ENCODE measurements at places on chromosomes 3 and 15.
A peak's percentile ranks its signal among the peaks of the same experiment; 100 is the strongest.

GRCh38 chr15:98904544-98904943 is 103.0 kb downstream of the PGPEP1L start:
- DNase-seq, result no peak

- DNase-seq, result no peak
Observed at GRCh38 chr3:10374311-10374710, 53.4 kb upstream of the SEC13 start.

DNA sequence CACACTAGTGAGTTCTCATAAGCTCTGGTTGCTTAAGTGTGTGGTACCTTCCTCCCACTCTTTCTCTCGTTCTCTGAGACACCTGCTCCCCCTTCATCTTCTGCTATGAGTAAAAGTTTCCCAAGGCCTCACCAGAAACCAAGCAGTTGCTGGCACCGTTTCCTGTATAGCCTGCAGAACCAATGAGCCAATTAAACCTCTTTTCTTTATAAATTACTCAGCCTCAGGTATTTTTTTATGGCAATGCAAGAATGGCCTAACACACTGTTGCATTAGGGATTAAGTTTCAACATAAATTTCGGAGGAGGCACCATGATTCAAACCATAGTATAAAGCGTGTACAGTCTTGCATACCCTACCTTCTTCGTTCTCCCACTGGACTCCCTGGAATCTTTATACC is 252.3 kb upstream of the CHRM5 start:
- no peak for DNase-seq

DNA sequence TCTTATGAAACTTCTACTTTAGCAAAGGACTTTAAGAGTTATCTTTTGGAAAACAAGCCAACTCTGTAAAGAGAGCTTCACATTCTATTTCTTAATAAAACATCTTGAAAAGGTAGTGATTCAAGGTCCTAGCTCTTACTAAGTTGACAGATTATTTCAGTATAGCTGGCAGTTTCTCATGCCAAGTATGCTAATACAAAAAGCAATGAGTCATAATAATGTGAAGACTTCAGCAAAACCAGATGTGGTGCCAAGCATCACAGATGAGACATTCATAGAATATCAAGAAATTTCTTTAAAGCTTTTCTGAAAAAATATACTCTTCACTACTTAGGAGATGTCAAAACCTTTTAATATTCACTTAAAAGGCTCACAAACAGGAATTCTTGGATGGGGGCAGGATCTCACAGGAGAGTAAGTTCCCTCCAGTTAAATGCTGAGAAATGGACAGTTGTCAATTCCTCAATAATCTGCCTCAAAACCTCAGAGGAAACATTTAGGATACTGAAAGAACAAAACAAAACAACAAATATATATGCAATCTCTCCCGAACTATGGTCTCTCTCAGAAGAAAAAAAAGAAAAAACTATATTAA is 45.6 kb downstream of the DCBLD2 start:
- no peak for DNase-seq

DNA sequence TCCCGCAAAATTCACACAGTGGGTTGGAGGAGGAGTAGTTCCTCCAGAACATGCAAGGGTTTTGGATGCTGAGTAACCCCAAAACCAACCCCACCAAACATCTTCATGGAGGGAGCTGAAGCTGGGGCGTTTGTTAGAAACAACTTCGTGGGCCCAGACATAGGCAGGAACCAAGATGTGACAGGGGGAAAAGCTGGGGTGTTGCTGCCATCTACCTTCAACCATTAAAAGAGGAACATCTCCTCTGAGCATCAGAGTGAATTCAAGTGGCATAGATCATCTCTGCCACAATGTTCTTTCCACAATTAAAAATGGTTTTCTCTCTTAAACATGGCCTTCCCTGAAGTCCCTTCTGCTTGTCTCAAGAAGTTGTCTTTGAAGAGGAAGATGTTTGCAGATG is 20.5 kb downstream of the SIDT1 start:
- no peak for DNase-seq

DNA sequence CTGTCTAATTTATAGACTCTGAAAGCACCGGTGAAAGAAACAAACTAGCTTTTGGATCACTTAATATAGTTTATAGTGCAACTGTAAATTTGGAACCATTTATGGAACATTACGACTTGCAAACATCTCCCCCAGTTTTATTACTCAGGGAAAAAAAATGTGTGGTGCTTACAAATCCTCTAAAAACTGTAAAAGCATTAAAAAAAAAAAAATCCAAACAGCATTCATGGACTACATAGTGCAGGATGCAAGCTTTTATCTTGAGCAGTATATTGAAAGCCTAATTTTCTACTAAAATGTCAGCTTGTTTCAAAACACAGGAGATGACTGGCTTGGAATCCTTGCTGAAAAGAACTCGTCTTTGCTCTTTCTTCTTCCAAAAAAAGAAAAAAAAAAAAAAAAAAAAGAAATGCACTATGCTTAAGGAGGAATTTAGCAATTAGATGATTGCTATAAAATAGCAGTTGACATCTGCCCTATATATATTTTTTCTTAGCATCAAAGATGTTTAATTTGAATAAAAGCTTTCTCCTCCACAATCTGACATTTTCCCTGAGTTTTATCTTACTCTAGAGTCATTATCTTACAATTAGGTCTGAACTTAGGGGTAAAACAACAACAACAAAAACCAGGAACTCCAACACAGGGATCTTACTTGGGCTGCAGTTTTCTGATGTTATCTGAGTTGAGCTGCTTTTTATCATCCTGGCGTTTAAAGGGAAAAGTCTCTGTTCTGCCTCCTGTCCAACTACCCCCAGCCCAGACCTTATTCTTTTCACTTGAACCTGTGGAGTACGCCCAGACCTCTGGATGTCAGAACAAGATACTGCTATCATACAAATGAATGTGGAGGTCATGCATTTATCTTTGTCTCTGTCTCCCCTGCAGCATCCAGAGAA is 62.6 kb upstream of the PDZRN3 start:
- no peak for DNase-seq

DNA sequence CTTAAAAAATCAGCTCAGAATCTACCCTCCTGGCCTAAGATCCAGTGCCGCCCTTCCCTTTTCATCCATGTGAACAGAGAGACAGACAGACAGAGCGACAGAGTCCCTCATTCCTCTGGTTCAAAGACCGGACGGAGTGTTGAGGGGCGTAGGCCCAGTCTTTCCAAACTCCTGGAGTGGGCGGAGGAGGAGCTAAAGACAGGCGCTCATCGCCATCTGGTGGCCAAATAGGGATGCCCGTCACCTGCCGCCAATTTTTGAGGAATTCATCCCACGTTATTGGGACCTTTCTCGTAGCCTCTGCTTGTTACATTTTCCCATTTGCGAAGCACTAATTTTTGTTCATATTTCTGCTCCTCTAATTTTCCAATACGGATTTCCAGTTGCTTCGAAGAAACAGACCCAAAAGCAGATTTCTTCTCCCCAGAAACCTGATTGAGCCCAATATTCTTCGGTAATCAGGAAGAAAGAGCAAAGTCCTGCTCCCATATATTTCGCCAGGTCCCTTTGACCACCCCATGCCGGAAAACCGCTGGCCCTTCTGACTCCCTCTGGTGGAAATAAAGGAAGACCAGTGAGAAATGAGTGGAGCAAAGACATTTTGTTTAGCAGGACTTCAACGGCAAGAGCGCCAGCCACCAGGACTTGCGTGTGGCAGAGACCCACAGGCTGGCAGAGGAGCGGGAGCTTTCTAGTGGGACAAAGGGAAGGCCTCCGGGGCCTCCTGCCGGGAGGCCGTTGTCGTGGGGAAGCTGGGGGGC is 88.0 kb downstream of the LRRK1 start:
- peak; percentile 56 for DNase-seq

DNA sequence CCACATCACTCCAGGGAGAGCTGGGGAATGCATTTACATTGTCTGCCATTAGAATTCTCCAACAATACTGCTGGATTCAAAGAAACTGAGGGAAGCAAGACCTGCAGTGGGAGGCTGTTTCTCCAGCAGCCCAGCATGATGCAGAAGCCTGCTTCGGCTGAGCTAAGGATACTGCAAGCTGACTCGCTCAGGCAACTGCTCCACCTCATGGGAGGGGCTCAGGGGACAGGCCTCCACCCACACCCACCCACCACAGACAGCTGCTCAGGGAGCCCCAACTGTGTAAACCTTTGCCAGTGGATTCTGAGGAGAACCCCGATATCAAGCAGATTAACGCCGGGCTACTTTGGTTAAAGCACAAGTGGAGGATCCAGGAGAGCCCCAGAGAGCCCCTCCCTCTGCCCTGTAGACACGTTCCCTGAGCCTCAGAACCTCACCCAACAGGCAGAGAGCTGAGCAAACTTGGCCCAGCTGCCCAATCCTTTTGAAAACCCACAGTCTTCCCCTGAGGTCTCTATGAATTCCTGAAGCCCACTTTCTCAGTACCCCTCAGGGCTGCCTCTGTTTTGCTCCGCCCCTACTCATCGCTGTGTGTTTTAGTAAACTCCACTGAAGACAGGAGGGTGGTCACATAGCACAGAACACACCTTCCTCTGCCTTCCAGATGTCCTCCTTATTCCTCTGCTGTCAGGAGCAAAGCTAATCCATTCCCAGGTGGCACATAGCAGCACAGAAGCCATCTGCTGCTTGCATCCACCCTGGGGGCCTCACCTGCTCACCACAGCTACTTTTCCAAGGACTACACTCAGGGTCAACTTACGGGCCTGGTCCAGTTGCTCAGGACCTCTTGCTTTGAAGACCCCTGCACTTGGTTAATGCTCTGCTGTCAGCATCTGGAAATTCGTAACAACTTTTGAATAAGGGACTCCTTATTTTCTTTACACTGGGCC is 269.0 kb downstream of the ABHD5 start:
- no peak for DNase-seq

- DNase-seq, result no peak
Observed at GRCh38 chr3:25113891-25114290, 314.2 kb upstream of the RARB start.

- no peak for DNase-seq
Observed at GRCh38 chr15:95897651-95898050, 432.8 kb upstream of the NR2F2 start.

- DNase-seq, result no peak
Observed at GRCh38 chr3:14452740-14453710, 50.6 kb downstream of the SLC6A6 start.

DNA sequence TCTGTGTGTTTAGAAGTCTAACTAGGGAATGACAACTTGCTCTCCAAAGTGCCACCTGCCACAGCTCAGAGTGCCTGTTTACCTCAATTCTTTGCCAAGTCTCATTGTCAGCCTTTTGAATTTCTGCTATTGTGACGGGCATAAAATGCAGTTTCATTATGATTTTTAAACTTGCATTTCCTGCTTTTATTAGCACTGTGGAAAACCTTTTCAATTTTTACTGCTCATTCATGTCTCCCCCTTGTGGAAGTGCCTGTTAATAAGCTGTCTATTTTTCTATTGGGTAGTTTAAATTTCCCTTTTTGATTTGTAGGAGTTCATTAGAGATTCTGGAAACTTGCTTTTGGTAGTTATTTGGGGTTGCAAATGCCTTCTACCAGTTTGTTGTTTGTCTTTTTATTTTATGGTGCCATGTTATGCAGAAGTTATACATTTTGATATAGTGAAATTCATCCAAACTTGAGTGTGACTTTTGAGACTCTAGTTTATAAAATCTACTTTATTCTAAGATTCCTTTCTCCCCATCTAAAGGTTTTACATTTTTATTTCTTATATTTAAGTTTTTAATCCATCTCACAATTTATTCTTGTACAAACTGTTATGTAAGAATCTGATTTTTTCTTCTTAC is 53.9 kb upstream of the FRMD4B start:
- DNase-seq, result no peak

DNA sequence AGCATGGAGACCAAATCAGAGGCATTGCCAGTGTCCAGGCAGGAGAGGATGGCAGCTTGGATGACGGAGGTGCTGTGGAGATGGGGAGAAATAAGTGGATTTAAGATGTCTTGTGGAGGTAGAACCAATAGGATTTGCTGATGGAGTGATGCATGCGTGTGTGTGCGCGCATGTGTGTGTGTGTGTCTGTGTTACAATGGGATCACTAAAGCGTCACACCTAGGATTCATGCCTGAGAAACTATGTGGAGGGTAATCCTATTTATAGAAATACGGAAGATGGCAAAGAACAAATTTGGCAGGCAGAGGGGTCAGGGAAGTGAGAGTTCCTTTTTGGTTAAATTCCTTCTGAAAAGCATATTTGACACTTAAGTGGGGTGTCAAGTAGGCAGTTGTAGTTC is 64.8 kb upstream of the ARL8B start:
- DNase-seq, result no peak

GRCh38 chr3:143060906-143061305 is 58.7 kb upstream of the CHST2 start:
- DNase-seq, result no peak

GRCh38 chr3:133292296-133292695 is 107.6 kb upstream of the BFSP2 start:
- DNase-seq, result no peak

- DNase-seq, result no peak
Observed at GRCh38 chr15:99436542-99437314, 129.1 kb upstream of the MEF2A start.

GRCh38 chr15:82952158-82953081 is at the start of gene HOMER2:
Gene HOMER2, minus strand, starts transcription at chr15:82952720. Its CDS starts 185 bp downstream, at chr15:82952535.
- no peak for DNase-seq

DNA sequence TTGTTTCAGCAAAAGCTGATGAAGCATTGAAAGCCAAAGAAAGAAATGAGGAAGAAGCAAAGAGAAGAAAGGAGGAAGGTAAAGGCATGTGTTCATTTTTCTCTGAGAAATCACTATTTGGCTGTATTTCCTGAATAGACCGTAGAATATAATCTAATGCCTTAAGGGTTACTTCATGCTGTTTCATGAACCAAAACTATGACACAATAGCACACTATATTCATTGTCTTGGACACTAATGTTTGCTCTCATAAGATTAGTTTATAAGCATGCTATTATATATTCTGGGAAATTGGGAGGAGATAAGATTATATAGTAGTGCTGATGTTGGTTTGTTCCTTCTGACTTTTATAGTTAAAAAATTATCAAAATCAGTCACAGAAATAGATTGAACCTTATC is 110.1 kb upstream of the MLF1 start:
- no peak for DNase-seq

GRCh38 chr3:194879126-194879877 is 193.6 kb downstream of the FAM43A start:
- DNase-seq, result no peak

DNA sequence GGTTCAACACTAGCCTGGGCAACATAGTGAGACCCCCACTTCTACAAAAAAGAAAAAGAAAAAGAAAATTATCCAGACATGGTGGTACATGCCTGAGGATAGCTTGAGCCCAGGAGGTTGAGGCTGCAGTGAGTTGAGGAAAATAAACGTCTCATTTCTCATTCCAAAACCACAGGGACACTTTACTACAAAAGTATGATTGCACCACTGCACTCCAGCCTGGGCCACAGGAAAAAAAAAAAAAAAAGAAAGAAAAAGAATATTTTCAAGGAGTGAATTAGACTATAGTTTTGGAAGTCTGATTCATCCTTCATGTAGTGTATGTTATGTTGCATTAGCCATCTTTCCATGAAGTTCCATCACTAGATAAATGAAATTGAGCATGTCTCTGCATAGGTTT is 149.5 kb upstream of the THBS1 start:
- no peak for DNase-seq

GRCh38 chr3:12868039-12869034 is 27.0 kb upstream of the RPL32 start:
- peak; percentile 38 for DNase-seq

GRCh38 chr15:101329867-101330380 is 34.9 kb upstream of the SNRPA1 start:
- DNase-seq, result no peak
